LHCN-M2 (cell line): ENCODE measurements at places on chromosomes 1 and 21. TPM values are rescaled to one million over a fixed set of nuclear protein-coding genes. Genes with fewer than 3 reads are reported as not detected.

DNA sequence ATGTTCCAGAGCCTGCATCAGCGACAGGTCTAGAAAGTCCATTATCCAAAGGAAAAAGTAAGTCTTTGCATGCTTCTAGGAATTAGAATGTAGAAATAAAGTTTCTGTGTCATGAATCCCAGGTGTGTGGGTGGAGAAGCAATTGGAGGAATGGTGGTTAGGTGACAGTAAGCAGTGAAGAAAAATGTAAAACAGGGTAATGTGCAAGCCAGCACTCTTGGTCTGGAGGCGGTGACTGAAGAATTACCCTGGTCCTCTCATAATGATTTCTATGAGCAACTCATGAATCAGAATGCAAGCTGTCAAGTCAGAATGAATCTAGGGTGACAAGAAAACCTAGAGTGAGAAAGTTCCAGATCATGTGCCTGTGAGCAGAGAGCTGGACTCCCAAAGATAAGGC, 33.6 kb downstream of the PLPPR4 start:
- no peak for DNase-seq

- no peak for DNase-seq
These were observed 36.3 kb upstream of the SUCO start for GRCh38 chr1:172496678-172497077.

DNA sequence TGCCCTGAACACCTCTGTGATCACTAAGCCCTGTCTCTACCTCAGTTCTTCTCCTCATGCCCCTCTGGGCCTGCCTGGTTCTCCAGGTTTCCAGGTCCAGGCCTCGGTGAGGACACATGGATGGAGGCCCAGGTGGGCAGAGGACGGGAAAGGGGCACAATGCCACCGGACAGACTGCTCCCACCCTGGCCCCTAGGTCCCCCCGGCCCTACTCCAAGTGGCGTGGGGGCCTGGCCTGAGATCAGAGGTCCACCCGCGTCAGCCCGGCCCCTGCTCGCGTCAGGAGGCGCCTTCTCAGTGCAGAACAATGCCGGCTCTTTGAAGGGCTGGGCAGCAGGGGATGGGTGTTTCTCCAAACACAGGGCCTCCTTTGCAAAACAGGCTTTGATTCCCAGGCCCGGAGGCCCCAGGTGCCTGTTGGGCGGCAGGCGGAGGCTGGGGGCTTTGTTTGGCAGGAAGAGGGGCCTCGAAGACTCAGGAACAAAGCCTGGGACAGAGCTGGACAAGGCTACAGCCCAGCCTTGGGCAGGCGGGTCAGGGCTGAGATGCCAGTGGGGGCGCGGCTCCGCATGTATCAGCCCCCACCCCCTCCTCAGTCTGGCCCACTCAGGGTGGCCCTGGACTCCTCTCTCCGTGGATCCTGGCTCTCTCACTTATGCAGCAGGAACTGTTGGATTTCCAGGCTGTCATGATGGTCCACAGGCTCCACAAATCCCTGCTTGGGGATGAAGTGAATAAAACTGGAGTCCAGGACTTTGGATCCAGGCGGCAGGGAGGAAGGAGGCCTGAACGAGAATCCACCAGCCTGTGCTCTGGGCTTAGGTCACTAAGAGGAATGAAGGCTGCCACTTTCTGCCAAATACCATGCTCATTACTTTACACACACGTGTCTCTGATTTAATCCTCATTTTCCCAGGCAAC, 77.4 kb upstream of the SLC2A1 start:
- no peak for DNase-seq

GRCh38 chr1:91398291-91398690, 6.3 kb downstream of the HFM1 start:
- DNase-seq: no peak

GRCh38 chr1:161013131-161013487, 7.8 kb downstream of the F11R start:
- DNase-seq: no peak

- no peak for DNase-seq
These were observed 49.5 kb upstream of the PKN2 start for GRCh38 chr1:88634538-88634937.

Gene CD1E
- not detected in 2 replicates for total RNA-seq

Gene ADORA3
- not detected in 2 replicates for total RNA-seq

Gene ATAD3C
- total RNA-seq: not detected in 2 replicates

Gene PAPPA2
- 0.06 TPM in 2 replicates for total RNA-seq
